ENCODE measurements at places on chromosomes 13 and 19.

DNA sequence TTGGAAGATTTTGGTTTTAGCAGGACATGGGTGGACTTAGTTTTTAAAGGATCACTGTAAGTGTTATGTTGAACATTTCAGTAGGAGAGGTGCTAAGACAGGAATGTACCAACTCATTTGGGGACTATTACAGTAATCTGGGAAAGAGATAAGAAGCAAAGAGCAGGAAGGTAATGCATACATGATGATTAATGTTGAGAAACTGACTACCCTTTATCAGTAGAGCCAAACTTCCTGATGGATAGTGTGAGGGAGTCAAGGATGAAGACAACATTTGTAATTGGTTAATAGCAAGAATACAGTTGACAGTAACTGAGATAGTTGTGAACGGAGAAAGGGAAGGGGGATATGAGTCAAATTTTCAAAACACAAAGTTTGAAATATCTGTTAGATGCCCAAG lies 421.9 kb upstream of the PRR20A start:
- DNase-seq = no peak

DNA sequence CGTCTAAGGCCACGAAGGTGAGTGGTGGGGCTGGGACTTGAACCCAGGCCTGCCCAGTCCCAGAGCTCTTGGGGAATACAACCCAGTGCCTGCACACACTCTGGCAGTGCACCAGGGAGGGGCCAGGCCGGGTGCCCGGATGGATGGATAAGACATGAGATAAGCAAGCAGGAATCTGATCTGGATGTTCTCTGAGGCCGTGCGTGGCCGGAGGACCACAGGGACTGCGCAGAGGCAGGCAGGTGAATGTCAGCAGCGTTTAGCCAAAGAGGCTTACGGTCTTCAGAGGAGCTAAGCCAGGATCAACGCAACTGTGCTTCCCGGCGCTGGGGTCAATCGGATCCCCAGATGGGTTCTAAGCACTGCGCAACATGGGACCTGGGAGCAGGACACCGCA lies 1.5 kb downstream of the ZNF787 start:
- no peak for DNase-seq

DNA sequence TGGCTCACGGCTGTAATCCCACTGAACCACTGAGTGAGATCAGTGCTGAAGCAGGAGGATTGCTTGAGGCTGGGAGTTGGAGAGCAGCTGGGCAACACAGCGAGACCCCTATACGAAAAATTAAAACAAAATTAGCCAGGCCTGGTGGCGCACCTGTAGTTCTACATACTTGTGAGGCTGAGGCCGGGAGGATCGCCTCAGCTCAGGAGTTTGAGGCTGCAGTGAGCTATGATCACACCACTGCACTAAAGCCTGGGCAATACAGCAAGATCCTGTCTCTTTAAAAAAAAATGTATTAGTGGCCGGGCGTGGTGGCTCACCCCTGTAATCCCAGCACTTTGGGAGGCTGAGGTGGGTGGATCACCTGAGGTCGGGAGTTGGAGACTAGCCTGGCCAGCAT lies 6.3 kb upstream of the SELENOV start:
- DNase-seq = no peak

- DNase-seq = no peak
Observed at GRCh38 chr13:44541601-44542000, 34.5 kb downstream of the TSC22D1 start.

- DNase-seq = no peak
Observed at GRCh38 chr19:46976845-46977320, 42.8 kb upstream of the NPAS1 start.

DNA sequence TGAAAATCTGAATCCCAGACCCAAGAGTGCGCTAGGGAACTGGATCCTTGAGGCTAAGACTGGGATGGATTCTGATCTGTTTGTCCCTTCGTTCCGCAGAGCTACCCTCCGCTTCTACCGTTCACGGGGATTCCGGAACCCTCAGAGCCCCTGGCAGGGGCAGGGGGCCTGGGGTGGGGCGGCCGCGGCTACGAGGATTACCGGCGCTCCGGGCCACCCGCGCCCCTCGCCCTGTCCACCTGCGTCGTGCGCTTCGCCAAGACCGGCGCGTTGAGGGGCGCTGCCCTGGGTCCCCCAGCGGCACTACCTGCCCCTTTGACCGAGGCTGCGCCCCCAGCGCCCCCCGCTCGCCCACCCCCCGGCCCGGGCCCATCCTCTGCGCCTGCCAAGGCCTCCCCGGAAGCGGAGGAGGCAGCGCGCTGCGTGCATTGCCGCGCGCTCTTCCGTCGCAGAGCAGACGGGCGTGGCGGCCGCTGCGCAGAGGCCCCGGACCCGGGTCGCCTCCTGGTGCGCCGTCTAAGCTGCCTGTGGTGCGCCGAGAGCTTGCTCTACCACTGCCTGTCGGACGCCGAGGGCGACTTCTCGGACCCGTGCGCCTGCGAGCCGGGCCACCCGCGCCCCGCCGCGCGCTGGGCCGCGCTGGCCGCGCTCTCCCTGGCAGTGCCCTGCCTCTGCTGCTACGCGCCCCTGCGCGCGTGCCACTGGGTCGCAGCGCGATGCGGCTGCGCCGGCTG lies 7.1 kb downstream of the SPRED3 start:
- DNase-seq = peak; percentile 20

GRCh38 chr13:92649140-92649813 lies 577.3 kb upstream of the GPC6 start:
- no peak for DNase-seq

GRCh38 chr13:59424661-59425060 lies 739.1 kb downstream of the DIAPH3 start:
- DNase-seq = no peak

GRCh38 chr13:90197722-90198121 lies 1149.8 kb upstream of the MIR17HG start:
- DNase-seq = no peak

- no peak for DNase-seq
Observed at GRCh38 chr13:35649162-35649561, 172.7 kb upstream of the MAB21L1 start.

DNA sequence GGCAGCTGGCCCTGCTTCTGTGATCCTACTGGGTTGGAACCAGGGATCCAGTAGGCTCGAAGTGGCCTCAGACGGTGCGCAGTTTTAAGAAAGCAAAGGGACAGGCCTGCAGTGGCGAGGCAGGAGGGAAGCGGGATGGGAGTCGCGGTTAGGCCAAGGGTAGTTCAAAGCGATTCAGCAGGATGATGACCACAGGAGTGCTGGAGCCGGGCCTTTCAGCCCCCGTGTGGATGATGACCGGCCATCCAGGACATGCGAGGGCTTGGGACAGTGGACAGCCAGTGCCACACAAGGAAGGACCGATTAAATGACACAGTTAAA lies 854 bp downstream of the RNASEH2B start:
- DNase-seq = no peak

- peak; percentile 97 for DNase-seq
Observed at GRCh38 chr13:53005626-53006025, 23.0 kb upstream of the OLFM4 start.

DNA sequence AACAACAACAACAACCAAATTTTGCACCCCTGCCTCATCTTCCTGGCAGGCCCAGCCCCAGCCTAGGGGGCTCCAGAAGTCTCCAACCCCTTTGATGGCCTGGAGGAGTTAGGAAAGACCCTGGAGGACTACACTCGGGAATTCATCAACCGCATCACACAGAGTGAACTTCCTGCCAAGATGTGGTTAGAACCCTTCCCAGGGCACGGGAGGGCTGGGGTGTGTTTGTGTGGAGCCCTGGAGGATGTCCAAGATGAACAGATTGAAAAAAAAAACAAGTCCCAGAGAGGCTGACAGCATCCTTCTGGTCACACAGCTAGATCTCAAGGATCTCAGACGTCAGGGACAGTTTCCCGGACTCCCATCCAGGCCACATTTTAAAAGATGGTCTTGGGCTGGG lies 13.3 kb downstream of the APOC1 start:
- DNase-seq = no peak

DNA sequence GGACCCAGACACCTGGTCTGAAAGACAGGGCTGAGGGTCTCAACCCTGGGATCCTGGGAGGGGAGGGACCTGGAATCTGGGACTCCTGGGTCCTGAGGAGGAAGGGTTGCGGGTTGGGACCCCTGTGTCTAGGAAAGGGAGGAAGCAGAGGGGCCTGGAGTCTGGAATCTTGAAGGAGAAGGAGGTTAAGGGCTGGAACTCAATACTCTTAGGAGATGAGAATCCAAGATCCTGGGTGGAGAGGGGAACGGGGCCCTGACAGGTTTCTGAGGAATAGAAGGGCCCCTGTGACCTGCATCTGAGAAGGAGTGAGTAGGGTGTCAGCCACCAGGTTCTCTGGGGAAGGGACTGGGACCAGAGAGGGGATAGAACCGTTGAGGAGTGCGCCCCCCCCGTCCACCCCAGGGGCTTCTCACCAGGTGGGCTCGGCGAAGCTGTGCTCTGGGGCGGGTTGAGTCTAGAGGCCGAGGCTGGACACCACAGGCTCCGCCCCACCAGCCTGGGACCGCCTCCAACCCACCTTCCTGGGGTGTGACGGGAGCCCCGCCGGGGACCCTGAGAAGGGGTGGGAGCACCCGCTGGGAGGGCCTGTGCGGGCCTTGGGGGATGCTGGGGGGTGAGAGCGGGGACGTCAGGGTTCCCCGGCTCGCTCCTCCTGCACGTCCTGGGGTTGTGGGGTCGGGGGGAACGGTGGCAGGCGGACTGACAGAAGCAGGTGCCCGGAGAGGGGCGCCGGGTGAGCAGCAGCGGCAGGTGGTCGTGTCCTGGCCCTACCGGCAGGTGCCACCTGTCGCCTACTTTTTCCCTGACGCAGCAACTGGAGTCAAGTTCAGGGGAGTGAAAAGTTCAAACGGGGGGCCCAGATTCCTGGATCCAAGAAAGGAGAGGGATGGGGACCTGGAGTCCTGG lies at the start of gene MAMSTR:
Gene MAMSTR (minus strand): TSS at position 463 of the 909 bp plus-strand sequence. CDS start 694 bp downstream, outside the sequence.
- peak; percentile 60 for DNase-seq

GRCh38 chr13:30837227-30838159 lies 68.6 kb upstream of the MEDAG start:
- DNase-seq = no peak

DNA sequence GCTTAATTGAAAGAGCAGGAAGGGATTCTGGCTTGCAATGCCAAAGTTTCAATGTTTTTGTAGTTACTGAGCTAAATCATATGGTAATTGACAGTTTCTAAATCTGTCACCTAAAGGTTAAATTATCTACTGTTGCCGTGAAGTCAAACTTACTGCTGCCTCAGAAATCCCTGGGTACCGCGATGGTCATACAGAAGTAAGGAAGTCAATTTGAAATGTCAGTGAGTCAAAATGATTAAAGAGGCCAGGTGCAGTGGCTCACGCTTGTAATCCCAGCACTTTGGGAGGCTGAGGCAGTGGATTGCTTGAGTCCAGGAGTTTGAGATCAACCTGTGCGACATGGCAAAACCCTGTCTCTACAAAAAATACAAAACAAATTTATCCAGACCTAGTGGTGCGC lies 48.8 kb upstream of the TPM4 start:
- DNase-seq = no peak

- DNase-seq = no peak
Observed at GRCh38 chr19:11364296-11364904, 9.2 kb downstream of the PLPPR2 start.
